Bronchial epithelial cell (primary cell): ENCODE measurements at places on chromosomes 11 and 22. TPM values are rescaled to one million over a fixed set of nuclear protein-coding genes. Genes with fewer than 3 reads are reported as not detected.
A peak's percentile ranks its signal among the peaks of the same experiment; 100 is the strongest.

VPREB1 gene
- not detected in 2 replicates for total RNA-seq

NPAS4 gene
- not detected in 2 replicates for total RNA-seq

OSM gene
- total RNA-seq, result not detected in 2 replicates

RBMXL2 gene
- not detected in 2 replicates for total RNA-seq

ADORA2A gene
- under 0.01 and 0.77 TPM in 2 replicates for total RNA-seq

GRCh38 chr11:87970762-87971161, 204.5 kb downstream of the RAB38 start:
- no peak for DNase-seq

DNA sequence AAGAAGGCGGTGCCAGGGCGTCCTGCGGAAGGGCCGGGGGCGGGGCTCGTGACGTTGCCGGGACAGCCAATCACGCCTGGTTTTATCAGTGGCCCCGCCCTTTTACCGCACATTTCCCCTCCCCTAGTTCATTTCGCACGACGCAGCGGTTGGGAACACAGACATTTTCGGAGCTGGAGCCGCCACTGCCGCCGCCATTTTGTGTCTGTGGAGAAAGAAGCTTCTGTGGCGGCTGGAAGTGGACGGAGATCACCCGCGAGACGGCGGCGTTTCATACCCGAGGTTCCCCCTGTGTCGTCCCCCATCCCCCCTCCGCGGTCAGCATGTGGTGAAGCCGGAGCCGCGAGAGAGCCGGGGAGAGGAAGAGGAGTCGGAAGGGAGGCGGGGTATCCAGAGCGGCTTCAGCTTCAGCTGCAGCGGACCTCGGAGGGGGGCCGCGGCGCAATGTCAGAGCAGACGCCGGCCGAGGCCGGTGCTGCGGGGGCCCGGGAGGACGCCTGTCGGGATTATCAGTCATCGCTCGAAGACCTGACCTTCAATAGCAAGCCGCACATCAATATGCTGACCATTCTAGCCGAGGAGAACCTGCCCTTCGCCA, at the start of gene PCF11:
Gene PCF11 (plus strand): TSS at position 136 of the 598 bp plus-strand sequence. CDS start 309 bp downstream, at position 445.
- no peak for DNase-seq

GRCh38 chr11:112024178-112024772, 933 bp upstream of the DLAT start:
- no peak for DNase-seq

DNA sequence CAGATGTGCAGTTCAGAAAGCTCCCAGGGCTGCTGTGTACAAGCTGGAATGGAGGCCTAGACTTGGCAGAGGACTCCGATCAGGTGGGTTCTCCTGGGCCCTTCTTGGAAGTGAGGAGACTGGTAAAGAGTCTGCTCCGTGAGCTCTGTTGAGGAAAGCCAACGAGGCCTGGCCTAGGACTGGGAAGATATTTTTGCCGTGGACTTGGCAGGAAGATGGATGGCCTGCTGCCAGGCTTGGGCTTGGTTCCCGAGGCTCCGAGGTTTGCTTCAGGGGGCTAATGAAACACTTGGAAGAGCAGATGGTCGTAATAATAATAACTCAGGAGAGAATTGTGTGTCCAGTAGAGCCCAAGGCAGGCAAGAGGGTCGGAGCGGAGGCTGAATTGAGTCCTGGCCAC, 3.9 kb downstream of the GALR3 start:
- DNase-seq, result no peak

- no peak for DNase-seq
These were observed 4.7 kb upstream of the FOLH1 start for GRCh38 chr11:49213026-49213560.

DNA sequence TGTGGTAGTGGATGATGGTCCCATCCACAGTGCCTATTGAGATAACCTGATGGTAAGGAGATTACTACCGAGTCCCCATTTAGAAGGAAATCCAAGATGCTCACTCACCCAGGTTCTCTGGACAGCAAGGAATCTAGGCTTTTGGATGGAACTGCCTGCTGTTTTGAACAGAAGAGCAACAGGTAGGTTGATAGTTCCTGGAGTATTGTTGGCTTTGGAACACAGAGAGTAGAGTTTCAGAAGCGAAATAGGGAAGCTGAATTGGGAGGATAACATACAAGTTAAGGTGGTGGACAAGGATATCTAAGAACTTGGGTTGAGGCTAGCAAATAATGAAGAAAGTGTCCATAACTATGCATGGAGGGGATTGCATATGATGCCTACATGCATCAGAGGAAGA, 27.6 kb downstream of the SLC22A6 start:
- DNase-seq, result no peak

GRCh38 chr11:122647736-122648275, 7.7 kb upstream of the UBASH3B start:
- DNase-seq, result no peak

- DNase-seq, result no peak
These were observed 146.5 kb downstream of the CCDC34 start for GRCh38 chr11:27216270-27217149.

DNA sequence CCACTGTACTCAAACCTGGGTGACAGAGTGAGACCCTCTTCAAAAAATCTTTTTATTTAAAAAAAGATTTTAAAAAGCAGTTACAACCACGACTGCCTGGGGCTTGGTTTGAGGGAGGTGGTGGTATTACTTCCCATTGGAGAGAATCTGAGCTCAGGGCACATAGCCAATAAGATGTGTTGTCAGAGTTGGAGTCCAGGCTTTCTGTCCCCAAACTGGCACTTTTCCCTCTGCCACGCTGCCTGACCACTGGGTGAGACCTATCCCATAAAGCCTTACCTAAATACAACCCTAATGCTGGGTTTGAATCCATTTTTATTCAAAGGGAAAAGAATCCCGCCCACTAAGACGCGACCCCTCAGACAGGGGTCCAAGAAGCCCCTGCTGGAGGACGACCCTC, 11.5 kb downstream of the CHADL start:
- no peak for DNase-seq

DNA sequence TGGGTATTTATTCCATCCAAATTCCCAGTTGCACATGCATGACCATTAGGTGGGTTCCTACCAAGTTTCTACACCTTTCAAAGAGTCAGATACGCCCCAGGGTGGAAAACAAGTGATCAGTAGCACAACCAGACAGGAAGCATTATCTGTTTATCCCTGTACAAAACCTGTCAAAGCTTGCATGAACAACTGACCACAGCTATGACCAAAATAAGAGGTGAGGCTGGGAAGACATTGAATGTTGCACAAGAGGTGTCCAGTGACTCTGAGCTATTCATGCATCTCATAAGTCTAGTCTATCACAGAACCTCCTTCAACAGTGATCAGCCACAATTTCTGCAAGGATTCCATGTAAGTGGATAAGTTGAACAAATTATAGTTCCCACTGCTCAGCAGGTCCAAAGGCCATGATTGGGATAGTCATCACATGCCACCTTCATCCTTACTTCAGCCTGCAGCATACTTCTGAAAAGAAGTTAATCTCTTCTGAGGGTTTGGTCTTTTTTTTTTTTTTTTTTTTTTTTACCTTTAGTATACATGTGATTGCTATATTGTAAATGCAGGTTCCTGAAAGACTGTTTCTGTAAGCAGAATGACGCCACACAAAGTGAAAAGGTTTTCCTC, 28.0 kb upstream of the TMEM45B start:
- peak; percentile 92 for DNase-seq

GRCh38 chr11:26134481-26135355, 197.2 kb upstream of the ANO3 start:
- DNase-seq, result peak; percentile 35

DNA sequence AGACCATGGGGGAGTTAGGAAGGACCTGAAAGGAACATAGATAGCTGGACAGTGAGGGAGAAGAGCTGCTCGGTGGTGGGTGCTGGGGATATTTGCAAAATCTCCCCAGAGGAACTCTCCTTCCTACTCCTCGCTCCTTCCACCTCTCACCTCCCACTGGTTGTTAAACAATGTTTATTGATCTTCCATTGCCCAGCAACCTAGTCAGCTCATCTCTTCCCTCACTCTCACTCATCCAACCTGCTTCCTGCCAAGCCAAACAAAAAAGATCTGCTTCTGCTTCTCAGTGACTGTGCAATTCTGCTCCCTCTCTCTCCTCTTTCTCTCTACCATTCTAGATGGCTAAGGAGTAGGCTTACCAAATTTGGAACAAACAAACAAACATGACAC, 115.0 kb downstream of the SLC1A2 start:
- DNase-seq, result peak; percentile 58

- peak; percentile 78 for DNase-seq
These were observed 277.7 kb downstream of the CADM1 start for GRCh38 chr11:115226556-115226955.

- no peak for DNase-seq
These were observed 52.4 kb upstream of the ARFGAP3 start for GRCh38 chr22:42909363-42910058.

DNA sequence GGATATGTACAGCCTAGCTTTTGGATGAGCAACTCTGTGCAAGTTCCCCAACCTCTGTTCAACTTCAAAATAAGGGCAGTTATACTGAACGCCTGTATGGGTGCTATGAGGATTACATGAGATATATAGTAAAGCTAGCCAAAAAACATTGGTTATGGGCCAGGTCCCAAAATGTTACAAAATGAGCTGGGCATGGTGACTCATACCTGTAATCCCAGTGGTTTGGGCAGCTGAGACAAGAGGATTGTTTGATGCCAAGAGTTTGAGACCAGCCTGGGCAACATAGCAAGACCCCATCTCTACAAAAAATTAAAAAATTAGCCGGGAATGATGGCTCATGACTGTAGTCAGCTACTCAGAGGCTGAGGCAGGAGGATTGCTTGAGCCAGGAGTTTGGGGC, 118.4 kb downstream of the TEAD1 start:
- DNase-seq, result peak; percentile 52

GRCh38 chr22:42275970-42276369, 5.5 kb upstream of the TCF20 start:
- peak; percentile 54 for DNase-seq

DNA sequence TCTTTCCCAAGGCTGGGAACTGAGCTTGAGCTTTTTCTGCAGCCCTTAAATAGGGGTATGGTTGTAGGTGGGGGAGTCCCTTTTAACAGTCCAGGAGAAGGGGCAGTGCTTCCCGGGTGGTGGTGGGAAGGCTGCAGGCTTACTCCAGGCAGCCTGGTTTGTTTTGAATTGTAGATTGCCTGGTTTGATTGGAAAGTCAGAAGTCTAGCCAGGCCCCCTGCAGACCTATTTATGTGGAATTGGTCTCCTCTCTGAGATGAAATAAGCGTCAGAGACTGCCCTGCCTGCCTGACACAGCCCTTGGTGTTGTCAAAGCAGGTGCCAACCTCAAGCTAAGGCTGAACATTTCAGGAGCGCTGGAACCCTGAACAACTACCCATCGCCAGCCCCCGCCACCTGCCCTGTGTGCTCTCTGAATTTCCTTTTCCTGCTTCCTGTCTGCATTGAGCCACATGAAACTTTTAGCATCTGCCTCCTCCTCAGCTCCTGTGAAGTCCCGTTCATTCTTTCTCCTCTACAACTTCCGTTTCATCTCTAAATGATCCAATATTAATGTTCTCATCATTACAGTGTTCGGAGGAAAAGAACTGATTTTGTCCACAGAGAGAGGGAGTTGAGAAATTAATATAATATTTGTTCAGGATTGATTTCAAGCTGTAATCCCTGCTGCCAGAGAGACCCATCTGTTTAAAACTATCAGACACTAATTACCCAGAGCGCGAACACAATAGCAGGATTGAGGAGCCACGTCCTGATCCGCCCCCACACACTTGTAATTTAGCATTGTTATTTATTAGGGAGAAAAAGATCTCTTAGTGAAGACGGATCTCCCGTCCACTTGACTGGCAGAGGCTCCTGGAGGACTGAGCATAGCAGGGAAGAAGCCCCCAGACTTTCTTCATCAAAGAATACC, 136.5 kb downstream of the TRIM29 start:
- DNase-seq, result no peak

DNA sequence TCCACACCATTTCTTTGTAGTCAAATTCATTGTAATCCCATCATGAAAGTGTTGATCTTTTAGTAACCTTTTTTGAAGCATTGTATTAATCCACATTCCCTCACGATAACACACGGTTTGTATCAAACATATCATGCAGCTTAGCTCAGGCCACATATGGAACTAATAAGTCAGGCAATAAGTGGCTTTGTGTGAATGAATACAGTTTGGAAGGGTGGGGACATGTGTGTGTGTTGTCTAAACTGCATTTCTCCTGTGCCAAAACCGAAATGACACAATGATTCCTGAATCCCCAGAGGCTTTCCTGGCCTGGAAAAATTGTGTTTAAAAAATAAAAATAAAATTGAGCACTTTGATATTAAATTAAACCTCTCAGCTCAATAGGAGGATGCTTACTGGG, 98.3 kb downstream of the WNT11 start:
- DNase-seq, result no peak

GRCh38 chr11:20114588-20114987, 45.7 kb downstream of the DBX1 start:
- DNase-seq, result no peak

DNA sequence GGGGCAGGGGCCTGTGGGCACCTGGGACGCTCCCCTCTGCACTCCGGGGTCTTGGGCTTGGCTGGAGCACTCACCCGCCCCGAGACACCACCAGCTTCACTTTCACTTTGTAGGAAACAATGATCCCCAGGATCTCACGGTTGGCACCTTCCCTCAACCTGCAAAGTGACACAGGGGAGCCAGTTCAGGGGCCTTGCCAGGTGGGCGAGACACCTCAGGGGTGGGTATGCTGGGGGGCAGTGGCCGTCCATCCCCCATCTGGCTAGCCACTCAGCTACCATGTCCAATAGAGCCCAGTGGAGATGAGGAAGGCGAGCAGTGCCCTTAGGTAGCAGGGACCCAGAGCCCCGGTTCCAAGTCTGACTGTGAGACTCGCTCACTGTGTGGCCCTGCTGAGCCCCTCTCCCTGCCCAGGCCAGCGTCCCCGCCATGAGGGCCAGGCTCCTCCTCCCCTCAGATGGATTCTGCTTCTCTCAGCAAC, 32.3 kb downstream of the TPBGL start:
- DNase-seq, result no peak

DNA sequence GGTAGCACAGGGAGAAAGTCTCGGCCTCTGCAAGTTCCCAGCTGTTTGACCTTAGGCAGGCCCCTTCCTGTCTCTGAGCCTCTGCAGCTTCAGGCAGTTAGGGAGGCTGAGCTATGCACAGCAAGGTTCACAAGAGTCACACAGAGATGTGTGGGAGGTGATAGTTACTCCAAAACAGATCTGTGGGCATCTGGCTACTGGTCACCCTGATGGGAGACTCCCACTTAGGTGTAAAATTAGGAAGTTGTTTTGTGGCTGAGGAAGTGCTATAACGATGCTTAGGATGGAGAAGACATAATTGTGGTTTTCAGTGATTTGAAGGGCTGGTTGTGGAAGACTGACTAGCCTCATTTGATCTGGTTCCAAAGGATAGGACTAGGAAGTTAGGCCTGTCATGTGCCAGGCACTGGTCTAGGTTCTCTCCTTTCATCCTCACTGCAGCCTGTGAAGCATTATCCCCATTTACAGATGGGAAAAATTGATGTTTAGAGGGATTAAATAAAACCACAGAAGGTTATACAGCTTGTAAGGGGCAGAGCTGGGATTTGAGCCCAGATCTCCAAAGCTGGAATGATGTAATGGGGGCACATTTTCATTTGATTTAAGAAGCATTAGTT, 13.5 kb downstream of the ACO2 start:
- DNase-seq, result no peak

DNA sequence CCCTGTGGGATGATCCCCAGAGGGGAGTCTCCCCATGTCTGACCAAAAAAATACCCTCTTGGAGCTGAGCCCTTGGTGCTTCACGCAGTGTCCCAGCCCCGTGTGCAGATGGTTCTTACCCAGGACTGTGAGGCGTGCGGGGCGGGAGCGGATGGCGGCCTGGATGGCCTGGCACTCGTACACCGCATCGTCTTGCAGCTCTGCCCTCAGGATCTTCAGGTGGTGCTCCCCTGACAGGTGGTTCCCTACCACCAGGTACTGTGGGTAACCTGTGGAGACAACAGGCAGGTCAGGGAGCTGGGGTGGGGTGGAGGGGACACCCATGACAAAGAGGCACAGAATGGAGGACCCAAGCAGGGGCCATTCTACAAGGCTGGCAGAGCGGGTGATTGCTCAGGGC, 165.7 kb downstream of the ST3GAL4 start:
- DNase-seq, result no peak
